Activated CD4-positive, CD25-positive, alpha-beta regulatory T cell (primary cell): ENCODE measurements at places on chromosomes 1 and 21.

DNA sequence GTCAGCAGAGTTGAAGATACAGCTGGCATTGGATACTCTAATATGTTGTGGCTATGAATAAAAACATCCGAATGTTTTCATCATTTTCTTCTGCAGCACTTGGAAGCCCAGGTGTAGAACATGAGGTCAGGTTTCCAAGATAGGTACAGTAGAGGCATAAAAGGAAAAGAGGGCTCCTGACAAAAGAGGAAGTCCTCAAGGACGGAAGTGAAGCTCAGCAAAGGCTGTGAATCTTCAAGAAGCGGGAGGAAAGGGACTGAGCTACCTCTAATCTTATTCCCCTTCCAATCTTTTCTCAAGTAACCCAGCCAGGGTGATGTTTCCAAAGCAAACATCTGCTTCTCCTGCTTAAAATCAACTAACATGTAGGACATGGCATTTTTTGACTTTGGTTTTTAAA, 4.4 kb upstream of the PIK3C2B start:
- DNase-seq: no peak

DNA sequence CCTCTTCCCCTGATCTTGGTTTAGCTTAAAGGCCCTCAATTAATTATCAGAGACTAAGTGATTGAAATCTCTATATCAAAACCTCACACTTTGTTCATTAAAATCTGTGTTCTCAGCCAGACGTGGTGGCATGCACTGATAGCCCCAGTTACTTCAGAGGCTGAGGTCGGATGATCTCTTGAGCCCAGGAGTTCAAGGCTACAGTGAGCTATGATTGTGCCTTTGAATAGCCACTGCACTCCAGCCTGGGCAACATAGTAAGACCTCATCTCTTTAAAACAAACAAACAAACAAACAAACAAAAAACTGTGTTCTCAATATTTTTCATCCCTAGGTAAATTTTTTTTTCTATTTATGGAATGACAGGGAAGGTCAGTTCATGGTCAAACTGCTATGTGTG, 18.7 kb downstream of the TRMT13 start:
- no peak for DNase-seq

- no peak for DNase-seq
Observed at GRCh38 chr1:38941527-38942019, at the start of gene RHBDL2. Gene RHBDL2 (minus strand): TSS chr1:38941830. CDS start chr1:38919212, 22,618 bp downstream.

GRCh38 chr1:181987334-181987895, 74.1 kb downstream of the ZNF648 start:
- DNase-seq: no peak

GRCh38 chr1:11823366-11824137, 17.6 kb downstream of the CLCN6 start:
- no peak for DNase-seq

DNA sequence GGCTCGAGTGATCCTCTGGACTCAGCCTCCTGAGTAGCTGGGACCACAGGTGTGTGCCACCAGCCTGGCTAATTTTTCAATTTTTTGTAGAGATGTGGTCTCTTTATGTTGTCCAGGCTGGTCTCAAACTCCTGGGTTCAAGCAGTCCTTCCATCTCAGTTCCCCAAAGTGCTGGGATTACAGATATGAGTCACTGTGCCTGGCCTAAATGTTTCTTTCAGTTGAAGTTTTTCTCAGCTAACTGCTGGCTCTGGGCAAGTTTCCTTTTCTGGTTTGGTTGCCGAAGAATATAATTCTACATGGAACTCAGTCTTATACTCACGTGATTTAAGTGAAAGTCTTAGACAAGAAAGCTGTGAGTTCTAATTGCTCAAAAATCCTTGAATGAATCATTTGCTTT, 57.0 kb downstream of the SASS6 start:
- DNase-seq: no peak

DNA sequence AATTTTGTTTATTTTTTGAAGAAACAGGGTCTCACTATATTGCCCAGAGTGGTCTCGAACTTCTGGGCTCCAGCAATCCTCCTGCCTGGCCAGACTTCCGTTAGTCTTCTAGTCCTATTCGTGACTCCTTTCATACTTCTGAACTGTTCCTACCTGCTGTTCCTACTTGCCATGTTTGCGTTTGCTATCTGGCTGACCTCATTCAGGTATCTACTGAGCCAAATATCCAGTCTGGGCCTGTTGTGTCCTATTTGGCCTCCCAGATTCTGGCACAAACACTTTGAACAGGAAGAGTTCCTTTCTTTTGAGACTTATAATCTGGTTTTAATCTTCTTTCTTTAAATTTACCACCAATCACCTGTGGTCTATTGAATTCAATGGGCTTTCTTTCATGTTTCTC, 6.9 kb upstream of the NR1I3 start:
- DNase-seq: no peak

- no peak for DNase-seq
Observed at GRCh38 chr1:3366126-3367051, 88.1 kb upstream of the ARHGEF16 start.

- no peak for DNase-seq
Observed at GRCh38 chr1:9659328-9659727, 7.8 kb downstream of the PIK3CD start.

DNA sequence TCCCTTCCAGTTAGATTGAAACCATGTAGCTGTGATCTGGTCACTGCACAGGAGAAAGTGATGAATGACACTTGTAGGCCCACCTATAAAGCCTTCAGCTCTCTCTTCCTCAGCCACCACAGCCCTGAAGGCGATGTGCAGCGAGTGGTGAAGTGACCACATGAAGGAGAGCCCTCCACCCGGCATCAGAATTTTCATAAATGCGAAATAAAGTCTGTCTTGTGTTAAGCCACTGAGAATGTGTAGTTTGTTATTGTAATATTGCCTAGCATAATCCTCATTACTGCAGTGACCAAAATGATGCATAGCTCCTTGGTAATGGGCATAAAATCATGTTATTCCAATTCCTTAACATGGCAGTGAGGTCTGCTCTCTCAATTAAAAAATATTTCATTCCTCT, 122.1 kb upstream of the LYPLAL1 start:
- no peak for DNase-seq

- no peak for DNase-seq
Observed at GRCh38 chr1:1782399-1783221, 4.3 kb upstream of the NADK start.

- DNase-seq: no peak
Observed at GRCh38 chr21:36923270-36923669, 43.2 kb downstream of the HLCS start.

- no peak for DNase-seq
Observed at GRCh38 chr1:53220962-53221286, 490 bp upstream of the CZIB start.

- no peak for DNase-seq
Observed at GRCh38 chr1:98366343-98366742, 295.2 kb upstream of the SNX7 start.

- DNase-seq: no peak
Observed at GRCh38 chr1:2971609-2972008, 49.7 kb upstream of the ACTRT2 start.

- no peak for DNase-seq
Observed at GRCh38 chr1:30816211-30817076, 58.9 kb upstream of the LAPTM5 start.

DNA sequence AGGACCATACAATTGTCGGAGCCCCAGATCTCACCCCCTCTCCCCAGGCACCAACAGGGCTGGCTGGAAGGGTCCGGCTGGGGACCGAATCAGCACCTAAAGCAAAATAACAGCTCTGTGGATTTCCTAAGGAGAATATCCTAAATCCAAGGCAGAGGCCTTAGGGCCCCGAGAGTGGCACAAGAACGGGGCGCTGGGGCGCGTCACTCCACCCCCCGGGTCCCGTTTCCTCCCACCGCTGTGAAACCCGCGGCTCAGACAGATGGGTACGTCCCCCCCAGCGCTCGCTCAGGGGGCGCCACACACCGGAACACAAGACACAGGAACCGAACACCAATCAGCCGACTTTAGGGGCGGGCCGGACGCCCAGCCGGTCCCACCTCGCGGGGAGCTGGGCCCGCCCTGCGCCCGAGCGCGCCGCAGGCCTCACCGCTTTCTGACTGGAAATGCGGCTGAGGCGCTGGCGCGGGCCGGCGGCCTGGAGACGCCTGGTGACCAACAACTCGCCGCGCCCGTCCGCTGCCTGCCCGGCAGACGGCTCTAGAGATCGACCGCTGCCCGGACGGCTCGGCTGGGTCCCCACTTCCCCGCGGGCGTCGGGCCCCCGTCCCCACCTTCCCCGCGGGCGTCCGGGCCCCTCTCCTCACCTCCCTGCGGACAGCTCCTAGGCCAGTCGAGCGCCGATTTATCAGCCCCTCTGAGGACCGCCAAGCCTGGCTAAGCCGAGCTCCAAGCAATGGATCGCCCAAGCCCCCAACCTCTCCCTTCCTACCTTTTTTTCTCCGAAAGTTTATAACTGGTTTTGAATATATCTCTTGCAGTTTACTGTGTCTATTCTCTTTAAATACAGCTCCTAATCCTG, at the start of gene HFM1:
Gene HFM1, minus strand, starts transcription at position 687 of the 862 bp plus-strand sequence. CDS start 3,755 bp downstream, outside the sequence.
- DNase-seq: no peak
